ENCODE measurements at places on chromosomes 6 and 20.

DNA sequence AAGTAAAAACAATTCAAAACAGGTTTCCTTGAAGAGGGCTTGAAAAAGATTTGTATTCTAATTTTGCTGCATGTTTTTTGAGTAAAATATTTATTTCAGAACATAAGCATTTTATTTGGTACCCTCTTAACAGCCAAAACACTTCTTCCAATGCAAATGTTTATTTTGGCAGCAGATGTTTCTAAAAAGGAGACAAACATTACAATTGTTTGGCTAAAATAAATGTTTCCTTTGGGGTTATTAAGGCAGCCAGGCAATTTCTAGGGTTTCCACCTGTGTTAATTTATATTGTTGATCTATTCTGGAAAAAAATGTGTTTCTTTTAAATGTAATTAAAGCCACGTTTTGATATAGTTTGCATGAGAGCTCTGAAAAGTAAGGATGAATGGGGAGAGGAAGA, 56.6 kb downstream of the ARID1B start:
- DNase-seq = no peak

DNA sequence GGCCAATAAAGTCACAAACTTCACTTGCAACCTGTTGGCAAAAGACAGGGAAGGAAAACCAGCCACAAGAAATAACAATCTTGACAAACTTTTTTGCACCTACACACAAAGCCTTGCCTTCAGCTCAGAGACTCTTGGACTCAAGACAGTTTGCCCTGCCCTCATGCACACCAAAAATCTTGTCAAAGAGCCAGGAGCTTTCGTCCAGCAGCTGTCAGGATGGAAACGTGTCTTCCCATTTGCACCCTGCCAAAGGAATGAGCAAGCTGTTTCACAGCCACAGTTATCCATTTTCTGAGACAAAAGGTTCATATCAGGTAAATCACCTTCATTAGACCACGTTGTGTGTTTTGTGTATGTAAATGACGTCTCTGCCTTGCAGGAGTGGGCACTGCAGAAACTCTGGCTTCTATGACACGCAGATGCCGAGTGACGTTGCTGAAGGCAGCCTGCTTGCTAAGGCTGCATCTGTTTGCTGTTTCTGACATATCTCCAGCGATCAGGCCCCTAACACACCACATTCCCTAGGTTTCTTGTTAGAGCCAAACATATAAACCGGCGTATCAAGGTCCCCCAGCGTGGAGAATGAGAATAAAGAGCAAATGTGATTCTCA, 193.4 kb downstream of the SYNDIG1 start:
- no peak for DNase-seq

DNA sequence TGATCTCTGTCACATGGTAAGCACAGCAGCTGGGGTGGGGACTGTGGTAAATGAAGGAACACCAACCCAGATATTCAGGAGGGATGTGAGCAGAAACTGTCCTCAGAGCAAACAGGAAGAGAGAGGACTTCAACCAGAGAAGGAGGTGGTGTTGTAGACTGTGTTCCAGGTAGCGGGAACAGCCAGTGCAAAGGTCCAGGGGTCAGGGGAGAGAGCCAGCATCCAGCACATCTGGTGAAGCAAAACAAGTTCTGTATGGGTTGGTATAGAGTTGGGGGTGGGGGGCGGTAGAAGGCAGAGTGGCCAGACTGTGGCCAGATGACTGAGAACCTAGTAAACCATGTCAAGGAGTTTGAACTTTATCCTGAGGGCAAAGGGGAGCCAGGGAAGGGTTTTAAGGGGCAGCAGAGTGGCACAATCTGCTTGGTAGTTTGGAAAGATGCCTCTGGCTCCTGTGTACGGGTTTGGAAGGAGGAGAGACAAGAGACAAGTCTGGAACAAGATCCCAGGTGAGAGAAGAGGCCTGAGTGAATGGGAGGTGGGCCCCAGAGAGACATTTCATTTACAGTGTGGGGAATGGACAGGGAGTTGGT, 27.8 kb upstream of the TTPAL start:
- no peak for DNase-seq

DNA sequence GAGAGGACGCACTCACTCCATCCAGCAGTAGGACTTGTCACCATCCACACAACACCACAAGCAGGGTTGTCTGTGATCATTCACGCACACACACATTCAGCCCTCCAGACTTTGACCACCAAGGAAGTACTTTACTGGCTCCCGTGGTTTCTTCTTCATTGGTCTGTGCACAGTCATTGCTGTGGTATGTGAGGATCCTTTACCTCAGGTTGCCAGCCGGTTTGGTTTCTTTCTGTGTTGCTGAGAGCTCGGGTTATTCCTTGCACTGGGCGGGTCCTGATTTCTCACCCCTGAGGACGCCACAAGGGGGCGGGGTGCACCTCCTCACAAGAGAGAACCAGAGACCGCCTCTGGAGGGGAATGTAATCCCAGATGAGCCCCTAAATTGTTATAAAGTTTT, 11.2 kb downstream of the SLC35A1 start:
- DNase-seq = no peak

DNA sequence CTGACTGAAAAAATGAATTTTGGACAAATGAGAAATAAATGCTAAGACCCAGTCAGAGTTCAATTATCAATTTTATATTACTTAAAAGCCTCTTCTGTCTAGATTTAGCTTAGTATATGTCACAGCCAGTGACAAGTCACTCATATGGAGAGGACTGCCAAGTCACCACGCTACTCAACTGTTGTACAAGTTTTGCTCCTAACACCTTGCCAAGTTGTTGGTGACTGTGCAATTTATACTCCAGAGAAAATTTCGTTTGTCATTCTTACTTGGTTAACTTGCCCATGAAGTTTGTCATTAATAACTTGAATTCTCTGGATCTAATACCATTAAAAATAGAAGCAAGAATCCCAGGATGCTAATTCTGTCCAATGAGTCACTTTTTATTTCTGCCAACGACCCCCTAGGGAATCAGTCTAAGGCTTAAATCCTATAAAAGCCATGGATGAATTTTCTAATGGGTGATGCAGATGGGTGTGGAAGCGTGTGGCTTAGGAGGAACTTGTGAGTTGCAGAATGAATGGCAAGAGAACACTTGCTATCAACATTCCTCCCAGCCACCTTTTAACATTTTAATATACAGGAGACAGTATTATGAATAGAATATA, 30.4 kb upstream of the FBXO30 start:
- no peak for DNase-seq

GRCh38 chr6:170147832-170148708, 142.8 kb downstream of the DLL1 start:
- DNase-seq = no peak

DNA sequence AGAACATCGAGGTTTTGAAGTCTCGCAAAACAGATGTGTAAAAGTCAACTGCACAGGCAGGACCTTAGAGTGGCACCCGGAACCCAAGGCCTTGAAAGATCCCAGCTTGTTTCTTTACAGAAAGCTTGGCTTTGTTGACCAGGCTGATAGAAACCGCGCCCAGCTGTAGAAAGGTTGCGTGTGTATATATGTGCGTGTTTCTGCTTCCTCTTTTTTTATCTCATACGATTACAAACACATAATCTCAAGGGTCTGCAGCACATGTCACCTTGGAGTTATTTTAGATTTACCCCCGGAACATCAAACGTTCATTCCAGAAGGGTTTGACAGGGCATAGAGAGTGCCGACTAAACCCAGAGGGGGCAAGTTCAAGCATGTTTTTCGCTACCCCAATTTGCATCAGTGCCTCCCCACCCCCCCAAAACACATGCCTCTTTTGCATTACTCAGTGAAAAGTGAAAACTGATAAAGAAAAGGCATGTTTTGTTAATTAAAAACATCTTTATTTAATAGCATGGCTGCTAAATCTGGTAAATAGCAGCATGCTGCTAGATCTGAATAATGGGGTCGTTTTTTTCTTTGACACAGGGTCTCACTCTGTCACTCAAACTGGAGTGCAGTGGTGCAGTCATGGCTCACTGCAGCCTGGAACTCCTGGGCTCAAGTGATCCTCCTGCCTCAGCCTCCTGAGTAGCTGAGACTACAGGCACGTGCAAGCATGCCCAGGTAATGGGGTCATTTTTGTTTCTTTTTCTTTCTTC, 33.2 kb upstream of the NCOA3 start:
- DNase-seq = no peak

DNA sequence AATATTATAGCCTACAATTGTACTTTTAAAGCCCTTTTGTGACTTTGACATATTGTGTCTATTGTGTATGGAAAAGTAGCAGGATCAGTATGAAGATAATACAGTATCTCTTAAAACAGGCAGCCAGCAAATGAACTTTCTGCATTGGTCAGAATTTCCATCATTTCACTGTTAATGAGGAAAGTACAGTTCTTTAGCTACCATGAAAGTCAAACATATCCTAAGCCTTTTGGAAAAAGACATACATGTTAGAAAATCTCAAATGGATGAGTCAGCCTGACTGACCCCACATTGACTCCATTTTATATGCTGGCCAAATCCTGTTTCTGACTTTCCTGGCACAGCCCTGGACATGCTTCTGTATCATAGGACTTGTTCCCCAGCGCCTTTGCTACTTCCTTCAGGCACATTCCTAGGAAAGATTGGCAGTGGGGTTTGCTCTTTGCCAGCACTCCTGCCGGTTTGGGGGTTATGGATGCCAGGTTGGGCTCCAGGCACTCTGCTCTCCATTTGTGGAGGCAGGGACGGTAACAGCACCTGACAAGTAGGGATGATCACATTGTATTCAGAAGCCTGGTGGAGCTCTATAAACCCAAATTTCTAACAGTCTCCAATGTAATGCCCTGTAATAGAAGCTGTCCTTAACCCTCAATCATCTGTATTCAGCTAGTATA, 43.7 kb downstream of the TOP1 start:
- no peak for DNase-seq

GRCh38 chr6:148186916-148187315, 155.7 kb upstream of the SASH1 start:
- no peak for DNase-seq

DNA sequence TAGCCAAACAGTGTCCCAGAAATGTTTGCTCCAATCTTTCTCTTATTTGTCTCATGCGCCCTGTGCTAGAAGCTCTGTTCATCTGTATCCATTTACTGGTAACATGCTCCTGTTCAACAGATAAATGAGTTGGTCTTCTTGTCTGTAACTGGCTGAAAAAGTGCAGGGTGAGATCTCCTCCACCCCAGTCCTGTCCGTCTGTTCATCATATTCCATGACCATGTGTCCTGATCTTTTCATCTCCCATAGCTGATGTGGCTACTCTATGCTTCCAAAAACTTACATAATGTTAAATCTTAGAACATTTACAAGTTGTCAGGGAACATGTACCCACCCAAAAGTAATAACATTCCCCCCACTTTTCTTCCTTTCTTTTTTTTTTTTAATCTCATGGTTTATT, 31.8 kb upstream of the DSE start:
- DNase-seq = no peak

- no peak for DNase-seq
Measured at GRCh38 chr6:154605178-154605881, 94.8 kb upstream of the CNKSR3 start.

GRCh38 chr6:34447910-34448309, 18.0 kb upstream of the PACSIN1 start:
- DNase-seq = no peak

GRCh38 chr6:43926634-43927531, 156.9 kb downstream of the VEGFA start:
- DNase-seq = peak; percentile 81

DNA sequence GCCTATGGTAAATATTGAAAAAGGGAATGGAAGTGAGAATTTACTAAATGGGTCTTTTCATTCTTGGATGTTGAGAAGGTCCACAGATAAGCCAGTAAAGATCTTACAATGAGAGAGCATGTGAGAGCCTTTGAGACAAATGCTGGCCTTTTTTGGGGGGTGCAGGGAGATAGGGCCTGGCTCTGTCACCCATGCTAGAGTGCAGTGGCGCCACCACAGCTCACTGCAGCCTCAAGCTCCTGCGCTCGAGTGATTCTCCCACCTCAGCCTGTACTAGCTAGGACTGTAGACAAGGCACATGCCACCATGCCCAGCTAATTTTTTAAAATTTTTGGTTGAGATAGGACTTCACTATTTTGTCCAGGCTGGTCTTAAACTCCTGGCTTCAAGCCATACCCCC, 63.2 kb upstream of the TMEM181 start:
- no peak for DNase-seq

GRCh38 chr6:165548450-165548849, 114.6 kb downstream of the PDE10A start:
- no peak for DNase-seq

DNA sequence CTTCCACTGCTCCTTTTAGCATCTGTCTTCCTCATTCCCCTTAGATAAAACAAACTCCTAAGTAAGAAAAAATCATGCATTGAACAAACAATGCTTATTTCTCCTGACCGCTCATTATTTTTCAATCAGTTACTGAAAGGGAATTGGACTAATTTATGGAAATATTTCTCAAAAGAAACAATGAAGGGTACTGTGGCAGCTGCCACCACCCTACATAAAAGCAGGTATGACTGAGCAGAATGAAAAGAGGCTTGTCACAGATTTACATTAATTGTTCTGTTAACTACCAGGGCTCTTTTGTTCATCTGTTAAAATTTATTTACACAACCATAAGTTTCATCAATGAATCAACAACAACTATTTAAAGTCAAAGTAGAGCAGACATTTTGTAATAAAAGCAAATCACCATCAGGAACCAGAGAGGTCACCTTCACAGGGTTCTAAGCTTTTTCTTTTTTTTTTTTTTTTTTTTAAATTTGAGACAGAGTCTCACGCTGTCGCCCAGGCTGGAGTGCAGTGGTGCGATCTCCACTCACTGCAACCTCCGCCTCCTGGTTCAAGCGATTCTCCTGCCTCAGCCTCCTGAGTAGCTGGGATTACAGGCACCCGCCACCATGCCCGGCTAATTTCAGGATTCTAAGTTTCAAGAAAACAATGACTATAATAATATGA, 204.0 kb downstream of the PTPRK start:
- no peak for DNase-seq

GRCh38 chr20:61525781-61526431, 273.8 kb downstream of the CDH4 start:
- DNase-seq = no peak

DNA sequence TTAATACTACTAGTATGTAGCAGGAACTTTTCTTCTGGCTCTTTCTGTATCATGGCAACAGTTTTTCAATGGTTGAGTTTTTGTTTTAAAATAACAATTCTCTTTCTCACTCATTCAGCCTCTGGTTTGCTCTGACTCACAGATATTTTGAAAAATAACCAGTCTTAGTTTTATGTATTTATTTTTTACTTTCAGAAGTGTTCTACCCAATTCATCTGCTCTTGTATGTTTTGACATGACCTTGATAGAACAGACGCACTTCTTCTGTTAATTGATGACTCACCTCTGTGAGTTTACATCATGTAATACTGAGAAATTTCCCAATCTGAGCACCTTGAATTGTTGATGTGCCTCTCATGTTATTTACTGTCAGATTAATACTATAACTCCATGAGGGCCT, 178.9 kb downstream of the SASH1 start:
- DNase-seq = no peak
